ENCODE measurements at places on chromosomes 6 and 20. TPM values are rescaled to one million over a fixed set of nuclear protein-coding genes. Genes with fewer than 3 reads are reported as not detected.
A peak's percentile ranks its signal among the peaks of the same experiment; 100 is the strongest.

DNA sequence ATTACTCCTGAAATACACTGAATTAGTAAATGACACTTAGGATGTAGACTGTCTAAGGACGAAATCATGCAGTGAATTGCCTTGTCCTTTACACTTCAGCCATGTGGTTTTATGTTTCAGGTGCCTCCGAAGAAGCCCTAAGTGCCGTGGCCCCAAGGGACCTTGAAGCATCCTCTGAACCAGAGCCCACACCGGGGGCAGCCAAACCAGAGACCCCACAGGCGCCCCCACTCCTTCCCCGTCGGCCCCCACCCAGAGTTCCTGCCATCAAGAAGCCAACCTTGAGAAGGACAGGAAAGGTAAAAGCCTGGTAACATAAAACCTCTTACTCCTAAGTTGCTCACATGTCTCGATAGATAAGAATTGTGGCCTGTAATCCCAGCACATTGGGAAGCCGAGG lies 75.3 kb downstream of the SERAC1 start:
- peaks cover 56% of the 10 kb centered on the region for H3K36me3 ChIP-seq
- DNase-seq = no peak
- no peak overlapping the region for H3K4me3 ChIP-seq

DNA sequence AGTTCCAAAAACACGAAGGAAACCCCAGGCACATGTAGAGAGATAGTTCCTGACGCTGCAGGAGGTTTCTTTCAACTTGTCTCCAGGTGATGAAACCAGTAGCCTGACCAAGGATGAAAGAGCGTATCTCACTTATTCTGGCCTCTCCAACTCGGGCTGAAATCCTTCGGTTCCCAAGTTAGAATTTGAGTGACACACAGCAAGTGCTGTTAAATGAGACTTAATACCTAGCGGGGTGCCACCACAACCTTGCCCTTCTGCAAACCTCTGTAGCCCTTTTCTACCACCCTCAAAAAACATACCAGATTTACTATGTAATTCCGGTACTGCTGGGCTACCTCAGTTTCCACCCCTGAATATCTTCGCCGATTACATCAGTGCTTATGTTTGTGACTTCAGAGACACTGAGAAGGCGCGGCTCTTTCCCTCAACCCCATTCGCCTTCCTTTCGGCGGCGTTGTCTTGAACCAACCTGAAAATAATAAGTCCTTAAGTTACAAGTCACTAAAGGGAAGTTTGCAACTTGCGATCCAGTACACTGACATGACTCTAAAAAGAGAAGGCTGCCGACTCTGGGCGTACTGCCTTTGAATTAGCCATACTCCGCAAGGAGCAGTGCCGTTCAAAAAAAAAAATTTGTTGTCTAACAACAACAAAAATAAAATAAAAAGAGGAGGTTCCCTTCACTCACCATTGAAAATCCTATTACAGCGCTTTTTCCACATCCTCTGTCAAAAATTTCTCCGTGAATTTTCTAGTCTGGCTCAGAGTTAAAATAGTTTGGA lies 194.9 kb upstream of the ZNF184 start:
- H3K4me1 ChIP-seq = peaks cover 50% of the 10 kb centered on the region
- DNase-seq = no peak
- H3K4me3 ChIP-seq = peak overlapping the region; percentile 74
- no peaks in the 10 kb centered on the region for H3K36me3 ChIP-seq
- H3K27ac ChIP-seq = peak overlapping the region; percentile 28

DNA sequence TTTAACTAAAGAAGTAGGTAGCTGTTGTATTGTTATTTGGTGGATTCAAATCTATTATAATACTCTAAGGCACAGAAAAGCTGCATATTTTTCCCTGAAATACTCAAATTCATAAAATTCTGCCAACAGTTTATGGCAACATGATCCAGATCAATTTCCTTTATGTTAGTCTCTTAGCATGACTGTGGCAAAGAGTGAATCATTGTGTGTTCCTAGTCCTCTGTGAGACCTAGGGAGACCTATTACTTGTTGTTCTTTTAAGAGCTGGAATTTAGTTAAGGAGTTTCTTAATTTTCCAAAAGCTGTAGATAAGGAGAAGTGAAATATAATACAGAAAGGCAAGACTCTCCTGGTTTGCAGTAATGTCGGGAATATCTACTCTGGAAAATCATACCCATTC lies 149.6 kb downstream of the RIMS1 start:
- no peak overlapping the region for H3K4me3 ChIP-seq
- H3K36me3 ChIP-seq = no peaks in the 10 kb centered on the region

The TMEM14C gene
- 75.7 TPM for total RNA-seq

- H3K4me1 ChIP-seq = peaks cover 18% of the 10 kb centered on the region
- H3K27ac ChIP-seq = peak overlapping the region; percentile 67
- H3K36me3 ChIP-seq = peaks cover 54% of the 10 kb centered on the region
- H3K27me3 ChIP-seq = no peaks in the 10 kb centered on the region
- no peak overlapping the region for H3K4me3 ChIP-seq
Measured at GRCh38 chr6:3088968-3089367, 20.7 kb downstream of the RIPK1 start.

DNA sequence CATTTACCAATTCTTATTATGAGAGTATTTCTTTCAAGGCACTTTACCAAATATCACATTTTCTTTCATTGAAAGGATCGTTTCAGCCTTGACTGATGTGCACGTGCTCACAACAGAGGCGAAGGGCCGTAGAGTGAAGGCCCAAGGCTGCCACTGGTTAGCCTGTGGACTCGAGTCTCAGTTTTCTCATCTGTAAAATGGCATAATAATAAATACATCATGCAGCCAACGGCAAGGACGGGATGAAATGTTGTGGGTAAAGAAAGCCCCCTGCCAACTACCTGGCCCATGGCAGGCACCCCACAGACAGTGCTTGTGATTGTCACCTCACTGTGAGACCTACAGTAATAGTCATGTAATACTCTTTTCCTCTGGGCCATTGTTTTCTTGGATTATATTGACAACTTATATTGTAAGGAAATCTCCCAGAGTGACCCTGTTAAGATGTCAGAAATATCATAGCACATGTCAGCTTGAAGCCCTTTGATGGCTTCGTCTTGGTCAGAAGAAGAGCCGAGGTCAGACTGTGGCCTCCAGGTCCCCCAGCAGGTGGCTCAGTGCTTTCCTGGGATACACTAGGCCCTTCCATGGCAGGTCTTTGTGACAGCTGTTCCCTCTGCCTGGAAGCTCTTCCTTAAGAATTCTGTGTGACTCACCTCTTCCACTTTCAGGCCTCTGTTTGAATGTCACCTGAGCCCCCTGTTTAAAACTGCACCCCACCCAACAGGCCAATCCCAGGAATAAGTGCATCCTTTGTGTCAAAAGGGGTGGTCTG lies 36.3 kb downstream of the FAM50B start:
- H3K36me3 ChIP-seq = no peaks in the 10 kb centered on the region
- H3K4me3 ChIP-seq = no peak overlapping the region
- DNase-seq = no peak
- no peaks in the 10 kb centered on the region for H3K27me3 ChIP-seq

The SPINT3 gene
- not detected for total RNA-seq

DNA sequence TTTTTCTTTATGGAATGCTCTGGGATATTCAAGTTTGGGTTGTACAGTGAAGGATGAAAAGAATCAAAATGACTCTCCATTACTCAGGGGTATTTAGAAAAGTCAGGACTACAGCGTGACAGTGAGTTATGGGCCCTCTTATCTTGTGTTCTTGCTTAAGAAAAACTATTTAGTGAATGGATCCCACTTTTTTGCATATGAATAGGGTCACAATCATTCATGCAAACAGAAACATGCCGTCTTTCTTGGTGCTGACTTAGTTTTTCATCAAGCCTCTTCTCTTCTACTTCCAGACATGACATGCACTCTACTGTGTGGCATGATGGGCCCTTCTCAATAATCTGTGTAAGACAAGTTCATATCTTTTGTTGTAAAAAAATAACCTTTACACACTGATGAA lies 488.4 kb upstream of the MMS22L start:
- no peak for DNase-seq
- no peaks in the 10 kb centered on the region for H3K27me3 ChIP-seq
- no peaks in the 10 kb centered on the region for H3K36me3 ChIP-seq

- H3K4me3 ChIP-seq = no peak overlapping the region
- peaks cover 13% of the 10 kb centered on the region for H3K4me1 ChIP-seq
- no peaks in the 10 kb centered on the region for H3K36me3 ChIP-seq
- no peak overlapping the region for H3K27ac ChIP-seq
- H3K27me3 ChIP-seq = no peaks in the 10 kb centered on the region
Measured at GRCh38 chr6:25346064-25346463, 66.9 kb downstream of the CARMIL1 start.

The ADTRP gene
- total RNA-seq = 3.8 TPM

GRCh38 chr6:37242429-37243052 lies 15.0 kb upstream of the TBC1D22B start:
- no peak overlapping the region for H3K4me3 ChIP-seq
- H3K4me1 ChIP-seq = peaks cover 58% of the 10 kb centered on the region
- H3K27ac ChIP-seq = peak overlapping the region; percentile 90
- DNase-seq = no peak

DNA sequence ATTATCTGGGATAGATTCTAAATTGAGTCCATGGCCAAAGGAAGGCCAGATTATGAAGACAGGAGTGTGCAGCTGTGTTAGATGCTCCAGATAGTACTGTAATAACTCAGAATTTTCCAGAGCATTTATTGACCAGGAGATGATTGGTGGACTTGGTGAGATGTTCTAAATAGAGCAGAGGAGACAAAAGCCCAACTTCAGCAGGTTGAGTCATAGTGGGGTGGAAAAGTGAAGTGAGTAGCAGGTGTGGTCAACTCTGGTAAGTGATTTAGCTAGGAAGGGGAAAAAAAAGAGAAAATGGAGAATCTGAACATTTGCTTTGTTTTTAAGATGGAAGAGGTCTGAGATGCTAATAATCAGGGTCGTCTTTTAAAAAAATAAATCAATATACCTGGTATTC lies 227.4 kb downstream of the TMEM200A start:
- H3K4me1 ChIP-seq = peaks cover 15% of the 10 kb centered on the region
- no peak for DNase-seq
- H3K27ac ChIP-seq = no peak overlapping the region
- no peaks in the 10 kb centered on the region for H3K36me3 ChIP-seq
- no peaks in the 10 kb centered on the region for H3K27me3 ChIP-seq

DNA sequence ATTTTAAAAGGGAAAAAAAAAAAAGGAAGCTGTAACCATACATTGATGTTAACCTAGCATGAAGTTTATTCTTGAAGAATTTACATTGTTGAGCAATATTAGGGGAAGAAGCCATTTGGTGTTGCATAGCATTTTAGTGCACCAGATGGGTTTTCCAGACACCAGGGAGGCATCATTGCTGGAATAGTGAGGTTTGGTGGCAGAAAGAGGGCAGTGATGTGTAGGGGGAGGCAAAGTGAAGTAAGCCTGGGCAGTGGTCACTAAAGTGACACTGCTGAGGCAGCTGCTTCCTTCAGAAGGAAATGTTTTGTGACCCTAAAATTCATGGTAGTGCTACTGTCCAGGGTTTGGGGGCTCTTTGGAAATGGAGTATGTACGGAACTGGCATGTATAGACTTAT lies 2.6 kb downstream of the TOMM6 start:
- no peak overlapping the region for H3K27ac ChIP-seq
- no peak for DNase-seq
- no peaks in the 10 kb centered on the region for H3K27me3 ChIP-seq
- H3K36me3 ChIP-seq = peaks cover 6% of the 10 kb centered on the region

Data from mesothelial cell of epicardium (in vitro differentiated cells).